ENCODE measurements at places on chromosomes 4 and X.

- no peak for DNase-seq
Measured at GRCh38 chr4:164023214-164023613, 528.7 kb downstream of the TMA16 start.

DNA sequence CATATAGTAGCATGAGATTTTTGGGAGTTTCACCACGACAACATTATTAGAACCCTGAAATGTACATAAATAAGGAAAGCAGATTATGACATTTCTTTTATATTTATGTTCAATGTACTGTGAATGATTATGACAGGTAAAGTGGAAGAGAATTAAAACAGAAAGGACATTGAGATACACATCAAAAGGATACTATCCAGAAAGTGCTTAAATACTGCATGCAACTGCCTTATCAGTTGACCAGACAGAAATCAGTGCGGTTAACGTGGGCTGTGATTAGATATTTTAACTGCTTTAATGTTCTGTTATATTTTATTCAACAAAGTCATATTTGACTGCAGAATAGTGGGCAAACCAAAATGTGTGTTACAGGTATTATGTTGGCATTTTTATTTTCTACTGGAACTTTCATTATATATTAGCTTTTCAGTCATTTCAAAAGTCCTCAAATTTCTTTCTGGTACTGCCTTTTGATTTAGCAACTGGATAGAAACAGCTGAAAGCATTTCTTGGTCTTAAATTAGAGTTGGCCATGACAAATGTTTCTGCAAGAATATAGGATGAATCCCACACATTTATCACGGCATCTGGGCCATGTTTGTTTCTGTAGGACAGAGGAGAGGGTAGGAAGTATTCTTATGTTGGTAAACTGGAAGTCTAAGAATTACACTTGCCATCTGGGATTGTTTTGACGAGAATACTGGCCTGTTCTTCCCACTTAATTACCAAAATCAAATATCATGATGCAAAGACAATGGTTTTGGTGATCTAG lies 255.2 kb downstream of the SLC39A8 start:
- DNase-seq: no peak

DNA sequence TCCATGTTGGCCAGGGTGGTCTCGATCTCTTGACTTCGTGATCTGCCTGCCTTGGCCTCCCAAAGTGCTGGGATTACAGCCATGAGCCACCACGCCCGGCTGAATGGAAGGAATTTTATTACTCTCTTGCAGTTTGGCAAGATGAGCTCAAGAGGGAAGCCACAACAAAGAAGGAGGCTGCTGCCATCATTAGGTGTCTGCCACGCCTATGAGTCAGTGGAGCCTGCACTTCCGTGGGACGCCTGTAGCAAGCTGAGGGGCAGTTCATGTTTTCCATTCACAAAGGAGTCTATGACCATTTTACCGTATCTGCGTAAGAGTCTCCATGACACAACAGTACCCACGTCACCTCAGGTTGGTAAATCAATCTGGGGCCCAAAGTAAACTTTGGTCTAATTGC lies 51.2 kb upstream of the CHRNA9 start:
- peak; percentile 88 for DNase-seq

GRCh38 chrX:28085653-28086052 lies 104.4 kb upstream of the DCAF8L1 start:
- no peak for DNase-seq

DNA sequence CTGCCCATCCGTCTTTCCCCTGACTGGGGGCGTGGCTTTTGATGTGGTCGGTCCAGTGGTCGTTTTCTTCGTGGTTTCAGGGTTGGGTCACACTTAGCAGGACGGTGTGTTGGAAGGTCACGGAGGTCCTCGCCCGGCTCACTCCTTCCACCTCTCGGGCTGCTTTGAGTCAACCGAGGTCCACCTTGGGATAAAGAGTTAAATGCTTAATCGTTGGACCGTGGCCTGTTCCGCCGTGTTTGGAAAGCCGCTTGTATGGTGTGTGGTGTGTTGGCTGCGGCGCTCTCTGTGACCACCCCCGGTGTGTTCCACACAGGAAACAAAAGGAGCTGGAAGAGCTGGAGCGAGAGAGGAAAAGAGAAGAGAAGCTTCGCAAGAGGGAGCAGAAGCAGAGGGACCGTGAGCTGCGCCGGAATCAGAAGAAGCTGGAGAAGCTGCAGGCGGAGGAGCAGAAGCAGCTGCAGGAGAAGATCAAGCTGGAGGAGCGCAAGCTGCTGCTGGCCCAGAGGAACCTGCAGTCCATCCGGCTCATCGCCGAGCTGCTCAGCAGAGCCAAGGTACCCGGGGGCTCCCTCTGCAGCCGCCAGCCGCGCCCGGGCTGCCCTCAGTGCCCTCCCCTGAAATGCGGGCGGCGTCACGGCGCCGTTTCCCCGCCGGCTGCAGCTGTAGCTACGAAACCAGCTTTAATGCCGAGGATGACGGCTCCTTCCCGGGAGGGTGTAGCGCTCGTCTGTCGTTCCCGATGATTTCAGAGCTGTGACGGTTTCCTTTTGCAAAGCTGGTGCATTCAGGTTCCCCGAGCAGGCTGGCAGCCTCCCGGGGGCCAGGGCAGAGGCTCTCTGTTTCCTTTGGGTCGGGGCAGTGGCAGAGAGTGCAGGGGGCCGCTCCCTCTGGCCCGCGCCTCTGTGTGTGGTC lies 7.7 kb downstream of the AKAP17A start:
- DNase-seq: no peak

DNA sequence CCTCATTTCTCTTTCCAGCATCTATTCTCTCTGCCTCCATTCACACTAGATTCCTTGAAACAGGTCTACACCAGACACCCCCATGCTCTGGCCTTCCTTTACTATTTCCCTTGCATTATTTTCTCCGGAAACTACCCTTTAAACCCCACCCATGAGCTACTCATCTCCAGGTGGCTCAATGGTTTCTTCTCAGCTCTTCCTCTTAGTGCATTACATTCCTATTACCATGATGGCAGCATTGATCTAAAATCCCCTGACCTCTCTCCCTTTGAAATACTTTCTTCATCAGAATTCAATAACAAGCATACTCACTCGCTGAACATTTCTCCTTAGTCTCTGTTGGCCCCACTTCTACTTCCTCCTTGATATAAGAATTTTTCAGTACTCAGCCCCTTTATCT lies 94.6 kb downstream of the SYNPO2 start:
- DNase-seq: no peak

- no peak for DNase-seq
Measured at GRCh38 chr4:1006856-1007255, 4.6 kb upstream of the FGFRL1 start.

DNA sequence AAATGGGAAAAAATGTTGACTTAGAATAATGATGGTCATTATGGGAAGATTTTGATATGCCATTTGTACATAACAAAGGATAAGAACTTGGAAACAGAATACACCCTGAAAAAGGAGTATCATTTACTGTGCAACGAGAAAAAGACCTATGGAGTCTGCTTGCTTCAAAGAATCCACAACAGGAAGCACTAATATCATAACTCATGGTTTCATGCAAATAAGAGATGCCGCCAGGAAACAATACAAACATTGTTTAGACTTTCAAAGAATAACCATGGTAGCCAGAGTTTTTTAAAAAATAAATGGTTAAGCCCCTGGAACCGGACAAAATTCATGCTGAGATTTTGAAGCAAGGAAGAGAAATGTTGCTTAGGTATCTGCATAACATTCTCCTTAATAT lies 139.9 kb upstream of the ETNPPL start:
- no peak for DNase-seq

DNA sequence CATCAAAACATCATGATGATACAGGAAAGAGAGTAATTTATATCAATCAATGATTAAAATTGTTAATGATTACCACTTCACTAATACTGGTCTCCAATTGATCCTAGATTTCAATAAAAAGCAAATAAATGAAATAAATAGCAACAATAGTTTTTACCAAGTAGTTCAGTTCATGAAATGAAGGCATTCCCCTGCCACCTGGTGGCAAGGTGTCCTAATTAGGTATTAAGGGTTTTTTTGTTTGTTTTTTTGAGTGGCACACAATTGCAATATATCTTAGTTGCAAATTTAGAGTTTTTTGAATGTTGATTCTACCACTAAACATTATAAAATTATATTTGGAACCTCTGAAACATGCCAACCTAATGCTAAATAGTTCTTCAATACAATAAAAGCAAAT lies 157.4 kb upstream of the PDE5A start:
- no peak for DNase-seq

GRCh38 chrX:4239650-4240540 lies 526.4 kb upstream of the PRKX start:
- no peak for DNase-seq

DNA sequence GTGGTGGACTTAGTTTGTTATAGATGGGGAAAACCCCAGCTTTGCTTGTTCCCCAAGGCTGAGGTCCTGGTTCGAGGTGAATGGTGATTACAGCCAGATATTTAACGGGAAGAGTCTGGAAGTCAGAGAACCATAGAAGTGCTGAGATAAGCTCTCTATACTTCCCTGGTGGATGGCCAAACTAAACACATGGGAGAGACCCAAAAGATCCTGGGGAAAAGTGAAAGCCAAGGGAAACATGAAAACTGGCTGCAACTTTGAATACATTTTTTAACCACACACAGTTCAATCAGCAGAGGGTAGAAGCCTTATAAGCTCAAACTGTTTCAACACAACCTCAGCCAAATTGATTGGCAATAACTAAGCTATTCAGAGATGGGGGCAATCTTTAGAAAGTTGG lies 29.3 kb upstream of the SRPX start:
- DNase-seq: no peak

- DNase-seq: no peak
Measured at GRCh38 chr4:144967161-144967560, 130.8 kb downstream of the ANAPC10 start.

DNA sequence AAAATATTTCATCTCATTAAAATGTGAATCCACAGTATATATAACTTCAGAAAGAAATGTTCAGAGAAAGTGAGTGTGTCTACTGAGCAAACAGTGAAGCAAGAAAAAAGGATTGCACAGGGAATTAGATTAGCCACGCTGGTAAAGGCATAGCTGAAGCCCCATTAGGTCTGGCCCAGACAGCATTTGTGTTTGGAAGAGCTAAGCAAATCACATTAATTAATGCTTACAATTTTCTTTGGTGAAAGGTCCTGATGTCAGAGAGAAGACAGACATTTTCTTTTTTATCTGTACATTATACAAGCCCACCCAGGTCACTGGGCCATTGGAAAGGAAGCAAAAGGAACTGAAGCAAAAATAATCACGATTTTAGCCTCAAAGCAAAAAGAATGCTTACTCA lies 354.6 kb downstream of the GRID2 start:
- DNase-seq: no peak

DNA sequence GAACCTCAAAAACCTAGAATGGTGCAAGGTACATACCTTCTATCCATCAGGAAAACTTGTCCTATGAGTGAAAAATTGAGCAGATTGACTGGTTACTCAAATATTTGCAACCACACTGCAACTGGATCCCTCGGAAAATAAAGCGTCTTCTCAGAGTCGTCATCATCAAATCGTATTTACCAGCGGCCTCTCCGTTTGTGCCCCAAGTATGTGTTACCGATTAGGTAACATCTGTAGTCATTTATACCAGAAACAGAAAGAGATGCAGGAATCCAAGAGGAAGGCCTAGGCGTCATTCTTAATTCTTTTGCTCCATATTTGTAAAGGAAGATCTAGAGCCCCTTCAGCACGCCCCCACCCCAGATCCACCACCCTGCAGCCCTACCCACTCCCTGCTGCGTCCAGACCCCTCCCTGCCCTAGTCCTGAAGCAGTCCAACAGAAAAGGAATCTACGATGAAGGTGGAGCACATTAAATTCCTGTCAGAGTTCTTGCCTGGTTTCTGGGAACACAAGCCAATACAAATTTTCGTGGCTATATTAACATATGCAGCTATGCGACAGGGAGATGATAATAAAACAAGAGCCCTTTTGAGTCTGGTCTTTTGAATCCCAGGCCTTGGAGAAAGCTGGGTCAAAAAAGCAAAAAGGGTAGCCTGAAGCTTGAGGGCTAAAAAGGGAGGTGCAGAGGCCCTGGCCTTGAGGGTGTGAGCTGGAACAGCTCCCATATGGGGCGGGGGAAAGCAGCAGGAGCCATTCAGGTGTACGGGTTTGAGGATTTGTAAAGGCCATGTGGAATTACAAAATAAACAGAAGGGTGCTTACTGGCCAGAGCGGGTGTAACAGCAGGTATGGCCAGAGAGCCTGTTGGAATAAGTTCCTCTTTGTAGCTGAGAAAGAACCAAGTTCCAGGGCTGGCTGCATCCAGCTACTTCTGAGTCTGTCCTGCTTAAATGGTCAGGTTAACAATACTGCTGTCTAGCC lies 77.0 kb downstream of the ZNF827 start:
- no peak for DNase-seq

- no peak for DNase-seq
Measured at GRCh38 chr4:181259081-181259709, 984.0 kb upstream of the TENM3 start.

GRCh38 chr4:140240237-140240636 lies 86.3 kb upstream of the MAML3 start:
- no peak for DNase-seq

DNA sequence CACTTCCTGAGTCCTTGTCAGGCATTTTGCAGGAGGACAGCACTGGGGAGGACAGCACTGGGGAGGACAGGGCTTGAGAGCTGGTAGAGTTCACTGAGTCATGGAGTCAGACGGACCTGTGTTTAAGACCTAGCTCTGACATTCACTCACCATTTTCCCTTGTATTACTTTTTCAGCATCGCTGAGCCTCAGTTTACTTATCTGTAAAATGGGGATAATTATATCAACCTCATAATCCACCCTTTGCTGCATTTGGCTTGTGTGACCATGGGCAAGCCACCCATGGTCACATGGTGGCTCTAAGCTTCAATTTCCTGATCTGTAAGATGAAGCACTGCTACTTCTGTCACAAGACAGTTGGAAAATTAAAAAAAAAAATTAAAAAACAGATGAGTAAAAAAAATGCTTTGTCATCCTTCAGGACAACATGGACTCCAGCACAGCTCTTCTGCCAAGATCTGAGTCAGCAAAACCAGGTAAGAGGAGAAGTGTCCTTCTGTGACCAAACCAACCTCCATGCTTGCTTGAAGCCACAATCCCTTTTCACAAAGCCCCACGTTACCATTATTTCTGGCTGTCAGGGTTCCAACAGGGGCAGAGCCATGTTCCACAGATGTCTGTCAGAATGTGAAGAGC lies 275.5 kb downstream of the RAB28 start:
- DNase-seq: no peak

DNA sequence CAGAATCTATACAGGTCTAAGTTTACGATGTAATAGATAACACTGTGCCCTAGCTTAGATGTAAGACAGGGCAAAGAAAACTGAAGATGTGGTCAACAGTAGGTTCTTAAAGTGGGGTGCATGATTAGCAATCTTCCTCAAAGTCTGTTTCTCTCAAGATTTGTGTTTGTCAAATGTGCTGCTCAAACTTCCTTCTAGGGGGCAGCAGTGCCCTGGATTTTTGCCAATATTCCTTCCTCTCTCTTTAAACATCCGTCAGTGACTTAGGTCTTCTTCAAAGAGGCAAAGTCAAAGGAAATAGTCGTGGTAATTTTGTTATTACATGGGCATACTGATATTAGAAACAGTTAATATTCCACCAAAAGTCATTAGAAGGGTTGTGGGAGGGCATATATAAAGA lies 4.2 kb upstream of the PDHA2 start:
- no peak for DNase-seq

Data from activated CD4-positive, alpha-beta T cell treated with anti-CD3 and anti-CD28 coated beads for 4 hours (primary cell).